Stimulated activated CD8-positive, alpha-beta memory T cell treated with anti-CD3 and anti-CD28 coated beads, Interleukin-2, amount 100 ng/mL, for 48 hours (primary cell): ENCODE measurements at places on chromosomes 2 and 18.

DNA sequence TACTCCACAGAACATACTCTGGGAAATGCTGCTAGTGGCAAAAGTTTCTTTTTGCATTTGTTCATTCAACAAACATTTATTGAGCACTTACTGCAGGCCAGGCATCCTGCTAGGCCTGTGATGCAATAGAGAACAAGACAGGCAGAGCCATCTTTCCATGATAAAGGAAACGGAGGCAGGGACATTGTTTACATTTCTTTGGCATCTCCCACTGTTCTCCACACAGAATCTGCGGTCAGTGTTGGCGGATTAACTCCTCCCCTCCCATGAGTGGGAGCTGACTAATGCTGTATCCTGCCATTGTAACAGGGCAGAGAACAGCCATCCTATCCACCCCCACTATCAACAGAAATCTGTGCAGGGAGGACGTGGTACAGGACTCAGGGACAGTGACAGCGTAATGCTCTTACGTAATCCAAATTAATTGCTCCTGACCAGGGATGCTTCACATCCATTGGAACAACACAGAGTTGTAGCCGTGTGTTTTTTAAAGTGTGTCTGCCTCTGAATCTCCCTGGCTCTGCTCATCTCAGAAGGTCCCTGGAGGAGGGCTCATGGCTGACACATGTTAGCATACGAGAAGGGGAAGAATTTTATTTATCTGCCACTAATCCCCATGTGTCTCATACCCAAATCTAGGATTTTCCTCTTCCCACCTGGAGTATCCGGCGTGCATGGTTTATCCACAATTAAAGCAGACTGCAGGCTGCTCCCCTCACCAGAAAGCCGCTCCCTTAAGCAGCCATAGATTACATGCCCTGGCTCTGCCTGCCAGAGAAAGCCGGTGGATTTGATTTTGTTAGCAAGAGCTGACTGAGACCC is 32.3 kb downstream of the STEAP3 start:
- no peak for DNase-seq

- DNase-seq: no peak
These were observed 37.6 kb downstream of the SLC14A1 start for GRCh38 chr18:45761512-45762114.

- DNase-seq: no peak
These were observed 7.7 kb downstream of the ITSN2 start for GRCh38 chr2:24352664-24353063.

GRCh38 chr2:231542136-231542535 is 11.9 kb upstream of the NMUR1 start:
- no peak for DNase-seq

GRCh38 chr2:38375696-38376345 is 1.3 kb downstream of the ATL2 start:
- DNase-seq: no peak

DNA sequence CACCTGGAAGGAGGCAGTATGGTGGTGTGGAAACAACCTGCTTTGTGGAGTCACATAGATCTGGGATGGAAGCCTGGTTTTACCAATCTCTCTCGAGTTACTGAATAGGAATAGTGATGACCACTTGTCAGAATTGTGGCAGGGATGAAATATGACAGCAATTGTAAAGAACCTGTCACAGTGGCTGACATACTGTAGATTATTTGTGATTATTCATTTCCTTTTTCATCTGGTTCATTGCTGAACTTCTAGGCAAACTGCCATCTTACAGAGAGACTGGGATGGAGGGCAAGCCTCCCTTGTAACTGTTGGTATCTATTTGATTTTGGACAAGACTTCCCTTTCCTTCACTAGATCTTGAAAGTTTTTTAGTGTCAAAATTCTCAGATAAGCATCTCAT is 42.0 kb downstream of the FMNL2 start:
- no peak for DNase-seq

- DNase-seq: no peak
These were observed 107.6 kb upstream of the MSH2 start for GRCh38 chr2:47295131-47295980.

DNA sequence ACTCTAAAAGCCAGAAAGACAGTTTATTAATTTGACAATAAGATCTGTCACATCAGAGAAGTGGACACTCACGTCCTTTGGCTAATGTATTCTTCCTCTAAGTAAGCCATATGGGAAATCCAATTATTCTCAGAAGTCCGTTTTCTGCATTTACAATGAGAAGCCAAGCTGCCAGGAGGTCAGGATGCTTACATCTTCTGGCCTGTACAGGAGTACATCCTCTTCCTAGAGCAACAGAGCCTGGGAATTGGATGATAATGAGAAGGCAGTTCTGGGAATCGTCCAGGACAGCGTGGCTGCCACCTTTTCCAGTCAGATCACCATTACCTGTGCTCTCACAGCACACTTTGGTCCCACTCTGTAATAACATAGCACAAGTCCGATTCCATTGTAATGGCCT is 5.2 kb downstream of the RAPGEF4 start:
- DNase-seq: no peak

DNA sequence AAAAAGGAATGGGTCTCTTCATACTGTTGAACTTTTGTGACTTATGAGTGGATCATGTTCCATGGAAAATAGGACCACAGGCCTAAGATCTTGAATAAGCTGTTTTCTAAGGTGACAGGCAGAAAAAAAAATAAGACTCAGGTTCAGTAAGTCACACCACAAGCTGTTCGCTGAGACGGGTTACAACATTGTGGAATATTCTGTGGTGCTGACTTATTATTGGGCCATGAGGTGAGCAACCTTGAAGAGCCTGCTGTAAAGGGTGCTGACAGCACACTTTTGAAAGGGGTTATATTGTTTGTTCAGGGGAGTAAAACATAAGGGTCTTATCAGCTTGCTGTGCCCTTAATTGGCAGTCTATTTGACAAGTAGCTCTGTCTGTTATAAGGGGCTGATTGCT is 439.8 kb upstream of the SLC14A2 start:
- DNase-seq: no peak

GRCh38 chr2:203870481-203870880 is 2.9 kb downstream of the CTLA4 start:
- no peak for DNase-seq

DNA sequence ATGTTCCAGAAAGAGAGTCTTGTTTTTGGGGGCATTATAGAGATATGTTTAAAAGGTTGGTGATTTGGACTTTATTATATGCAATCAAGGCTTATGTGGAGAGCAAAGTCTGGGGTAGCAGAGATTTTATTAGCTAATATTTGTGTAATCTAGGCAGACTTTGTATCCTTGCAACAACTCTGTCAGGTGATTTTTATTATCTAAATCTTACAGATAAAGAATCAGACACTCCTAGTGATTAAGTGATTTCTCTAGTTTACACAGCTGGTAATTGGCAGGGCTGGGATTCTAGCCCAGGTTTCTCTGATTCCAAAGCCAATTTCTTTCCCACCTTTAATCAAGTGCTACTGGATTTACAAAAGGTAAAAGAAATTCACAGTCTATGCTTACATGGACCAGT is 33.3 kb upstream of the NCK2 start:
- no peak for DNase-seq

GRCh38 chr2:155070489-155070888 is 372.0 kb downstream of the KCNJ3 start:
- no peak for DNase-seq

GRCh38 chr18:78814766-78815165 is 164.9 kb upstream of the SALL3 start:
- DNase-seq: no peak

DNA sequence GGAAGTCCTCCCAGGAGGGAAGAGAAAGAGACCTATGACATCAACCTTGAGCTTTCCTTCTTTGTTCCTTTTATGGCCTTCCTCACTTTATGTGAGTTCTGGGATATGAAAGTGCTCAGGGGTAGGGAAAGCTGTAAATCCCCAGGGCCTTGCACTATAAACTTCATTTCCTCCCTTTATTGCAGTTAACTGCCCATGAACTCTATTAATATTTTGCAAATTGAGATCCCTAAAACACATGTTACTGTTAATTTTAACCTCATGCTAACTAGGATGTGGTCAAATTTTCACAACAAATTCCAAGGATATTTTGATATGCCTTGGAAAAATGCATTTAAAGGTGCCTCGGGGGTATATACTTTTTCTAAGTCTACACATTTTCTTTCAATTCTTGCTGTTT is 359.9 kb downstream of the OSR1 start:
- no peak for DNase-seq

GRCh38 chr18:79949697-79950487 is 1.6 kb downstream of the SLC66A2 start:
- DNase-seq: no peak

DNA sequence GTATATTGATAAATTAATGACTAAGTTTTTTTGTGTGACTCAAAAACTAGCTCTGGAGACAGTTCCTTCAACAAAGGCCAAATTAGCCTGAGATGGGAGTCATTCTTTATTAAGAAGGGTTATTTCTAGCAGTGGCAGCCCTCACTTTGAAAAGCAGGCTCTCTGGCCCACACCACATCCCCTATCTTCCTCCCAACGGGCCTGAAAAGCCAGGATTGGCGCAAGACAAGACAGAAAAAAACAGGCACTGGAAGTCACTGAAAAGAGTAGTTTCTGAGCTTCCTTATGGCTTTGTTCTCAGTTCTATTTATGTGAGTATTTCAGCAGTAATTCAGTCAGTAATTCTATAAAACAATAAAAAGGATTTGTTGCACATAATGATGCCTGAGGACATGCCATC is 149.0 kb downstream of the LAMA3 start:
- DNase-seq: no peak

- no peak for DNase-seq
These were observed 149.1 kb upstream of the GATA6 start for GRCh38 chr18:22020127-22020866.

DNA sequence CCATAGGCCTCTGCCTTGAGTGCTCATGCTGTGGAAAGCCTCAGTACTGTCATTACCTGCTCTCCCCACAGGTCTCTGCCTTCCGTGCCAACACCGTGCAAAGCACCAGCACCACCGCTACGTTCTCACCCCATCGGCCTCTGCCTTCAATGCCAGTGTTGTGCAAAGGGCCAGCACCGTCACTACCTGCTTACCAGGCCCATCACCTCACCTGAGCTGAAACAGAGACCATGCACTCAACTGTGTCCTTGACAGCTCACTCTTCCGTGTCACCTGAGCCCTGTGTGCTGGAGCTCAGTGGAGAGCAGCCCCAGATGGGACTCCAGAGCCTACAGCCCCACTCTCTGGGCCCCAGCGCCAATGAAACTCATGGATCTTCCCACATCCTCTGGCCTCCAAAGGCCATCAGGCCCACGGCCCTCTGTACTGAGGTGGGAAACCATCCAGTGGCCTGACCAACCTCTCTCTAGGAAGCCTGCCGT is 62.7 kb downstream of the ZNF516 start:
- no peak for DNase-seq

GRCh38 chr2:217585362-217585761 is 417.4 kb downstream of the TNS1 start:
- DNase-seq: no peak

GRCh38 chr2:37143974-37144373 is 12.8 kb downstream of the EIF2AK2 start:
- DNase-seq: no peak

DNA sequence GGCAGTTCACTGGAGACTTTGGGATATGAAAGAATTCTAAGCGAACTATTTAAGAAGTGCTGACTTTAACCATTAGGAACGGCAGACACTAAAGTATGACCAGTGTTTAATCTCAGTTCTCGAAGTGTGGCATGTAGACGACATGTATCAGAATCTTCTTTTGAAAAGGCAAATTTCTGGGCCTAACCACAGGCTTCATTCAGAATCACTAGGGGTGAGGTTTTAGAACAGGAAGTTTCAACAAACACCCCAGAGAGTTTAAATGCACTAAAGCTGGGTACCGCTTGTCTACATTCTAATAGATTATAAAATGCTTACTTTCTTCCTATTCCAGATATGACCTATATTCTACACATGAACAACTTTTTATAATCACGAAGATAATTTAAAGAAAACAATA is 180.3 kb downstream of the ANKRD44 start:
- DNase-seq: no peak

DNA sequence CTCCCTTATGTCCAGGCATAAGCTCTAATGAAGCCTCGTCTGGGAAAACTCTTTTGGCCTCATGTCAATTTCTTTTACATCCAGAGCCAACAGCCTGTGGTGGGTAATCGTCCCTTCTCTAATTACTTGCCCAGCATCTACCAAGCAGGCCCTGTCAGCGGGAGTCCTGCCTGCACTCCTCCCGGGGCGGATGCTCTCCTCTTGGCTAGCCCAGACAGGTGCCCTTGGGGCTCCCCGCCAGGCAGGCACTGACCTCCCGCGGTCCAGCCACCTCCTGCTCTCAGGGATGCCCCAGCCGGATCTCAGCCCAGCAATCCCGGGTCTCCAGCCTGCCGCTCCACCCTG is 74.2 kb downstream of the NCAPH start:
- DNase-seq: no peak

DNA sequence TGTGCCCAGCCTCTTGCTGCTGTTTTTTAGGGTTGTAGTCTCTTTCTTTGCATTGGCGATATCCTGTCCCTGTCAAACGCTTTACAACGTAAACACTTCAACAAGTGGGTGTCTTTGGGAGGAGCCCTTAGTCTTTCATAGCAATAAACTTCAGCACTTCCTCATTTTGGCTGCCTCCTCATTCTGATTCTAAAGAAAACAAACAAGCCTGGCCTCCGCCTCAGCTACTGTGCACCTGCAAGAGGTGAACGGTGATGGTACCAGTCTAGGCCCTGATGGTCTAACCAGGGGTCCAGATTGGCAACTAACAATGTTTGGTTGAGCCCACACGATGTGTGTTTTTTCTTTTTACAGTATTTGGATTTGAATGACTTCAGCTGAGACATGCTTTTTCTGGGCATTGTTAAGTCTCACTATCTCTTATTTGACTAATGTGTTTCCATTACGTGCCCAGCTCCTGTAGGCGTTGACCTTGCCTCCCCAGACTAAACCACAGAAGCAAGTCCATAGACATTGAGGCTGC is 53.2 kb upstream of the CUL3 start:
- DNase-seq: no peak

DNA sequence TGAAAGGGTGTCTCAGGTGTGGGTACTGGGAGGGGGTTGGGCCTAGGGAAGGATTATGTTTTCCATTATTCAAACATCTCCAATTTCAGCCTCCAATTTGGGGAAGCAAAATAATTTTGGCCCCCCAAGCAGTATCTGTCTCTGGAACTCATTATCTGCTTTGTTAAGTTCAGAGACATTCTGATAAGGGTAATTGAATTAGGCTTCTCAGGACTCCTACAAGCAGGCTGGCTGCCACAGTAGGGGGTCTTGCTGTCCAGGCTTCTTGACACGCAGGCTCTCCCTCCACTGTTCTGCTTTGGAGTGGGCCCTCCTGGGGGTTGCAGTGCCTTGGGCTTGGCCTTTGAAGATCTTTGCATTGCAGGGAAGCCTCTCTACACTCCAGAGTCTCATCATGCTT is 108.1 kb upstream of the SIX2 start:
- no peak for DNase-seq

GRCh38 chr18:12765126-12765525 is 62.3 kb downstream of the PSMG2 start:
- no peak for DNase-seq

DNA sequence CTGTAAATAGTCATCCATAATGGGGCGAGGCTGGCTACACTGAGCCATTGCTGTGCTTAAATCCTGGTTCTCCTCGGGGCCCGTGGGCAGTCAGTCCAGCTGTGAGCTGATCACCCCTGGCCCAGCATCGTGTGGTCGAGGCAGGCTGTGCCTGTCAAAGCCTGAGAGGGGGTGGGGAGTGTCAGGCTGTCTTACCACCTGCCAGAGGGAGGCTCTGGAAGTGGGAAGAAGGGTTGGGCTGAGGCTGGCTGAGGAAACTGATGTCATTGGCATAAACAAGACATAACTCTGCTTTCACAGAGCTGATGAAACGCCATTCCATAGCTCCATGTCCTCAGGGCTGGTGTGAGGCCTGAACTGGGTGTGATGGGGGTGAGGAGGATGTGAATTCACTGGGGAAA is 49.7 kb downstream of the KLHL29 start:
- no peak for DNase-seq
